ENCODE measurements at places on chromosomes 7 and 10. TPM values are rescaled to one million over a fixed set of nuclear protein-coding genes. Genes with fewer than 3 reads are reported as not detected.

DNA sequence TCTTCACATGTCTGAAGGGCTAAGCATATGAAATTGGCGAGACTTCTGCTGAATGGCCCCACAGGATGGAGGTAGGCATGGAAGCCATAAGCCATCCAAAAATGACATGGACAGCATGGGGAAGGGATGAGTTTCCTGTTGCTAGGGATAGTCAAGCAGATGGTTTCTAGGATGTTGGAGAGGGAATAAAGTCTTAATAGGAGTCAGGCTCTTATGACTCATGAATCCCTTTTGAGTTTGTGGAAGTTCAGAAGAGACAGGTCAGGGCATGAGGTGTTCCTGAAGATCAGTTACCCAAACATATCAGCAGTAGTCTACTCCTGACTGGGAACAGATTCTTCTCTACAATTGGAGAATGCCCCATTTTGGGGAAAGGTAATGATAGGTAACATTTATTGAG, 243.9 kb downstream of the REEP3 start:
- H3K4me3 ChIP-seq, result no peak overlapping the region
- H3K4me1 ChIP-seq, result no peaks in the 10 kb centered on the region
- no peaks in the 10 kb centered on the region for H3K36me3 ChIP-seq
- H3K27ac ChIP-seq, result no peak overlapping the region
- DNase-seq, result no peak

GTF2I gene
- 188 TPM for total RNA-seq

TMEM140 gene
- total RNA-seq, result 3.0 TPM

DNA sequence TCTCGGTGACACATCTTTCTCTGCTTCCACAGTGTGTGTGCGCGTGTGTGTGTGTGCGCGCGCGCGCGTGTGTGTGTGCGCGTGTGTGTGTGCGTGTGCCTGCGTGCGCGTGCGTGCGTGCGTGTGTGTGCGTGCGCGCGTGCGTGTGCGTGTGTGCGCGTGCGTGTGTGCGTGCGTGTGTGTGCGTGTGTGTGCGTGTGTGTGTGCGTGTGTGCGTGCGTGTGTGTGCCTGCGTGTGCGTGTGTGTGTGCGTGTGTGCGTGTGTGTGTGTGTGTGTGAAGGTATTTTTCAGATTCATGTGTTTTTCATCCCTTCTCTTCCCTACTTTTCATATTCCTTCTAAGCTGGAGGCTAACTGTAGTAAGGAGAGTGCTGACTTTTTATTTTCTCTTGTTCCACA, 148.4 kb downstream of the CREB5 start:
- H3K27me3 ChIP-seq, result peaks cover 2% of the 10 kb centered on the region
- DNase-seq, result no peak
- H3K4me3 ChIP-seq, result no peak overlapping the region
- no peaks in the 10 kb centered on the region for H3K4me1 ChIP-seq

GRCh38 chr10:131724891-131725580, 175.8 kb upstream of the PPP2R2D start:
- H3K4me3 ChIP-seq, result no peak overlapping the region
- DNase-seq, result no peak
- H3K36me3 ChIP-seq, result no peaks in the 10 kb centered on the region
- H3K4me1 ChIP-seq, result no peaks in the 10 kb centered on the region

RELN gene
- not detected for total RNA-seq

- no peaks in the 10 kb centered on the region for H3K36me3 ChIP-seq
- no peak overlapping the region for H3K4me3 ChIP-seq
- H3K27ac ChIP-seq, result no peak overlapping the region
- no peaks in the 10 kb centered on the region for H3K27me3 ChIP-seq
- DNase-seq, result no peak
Measured at GRCh38 chr7:43244232-43244631, 131.8 kb downstream of the HECW1 start.

DNA sequence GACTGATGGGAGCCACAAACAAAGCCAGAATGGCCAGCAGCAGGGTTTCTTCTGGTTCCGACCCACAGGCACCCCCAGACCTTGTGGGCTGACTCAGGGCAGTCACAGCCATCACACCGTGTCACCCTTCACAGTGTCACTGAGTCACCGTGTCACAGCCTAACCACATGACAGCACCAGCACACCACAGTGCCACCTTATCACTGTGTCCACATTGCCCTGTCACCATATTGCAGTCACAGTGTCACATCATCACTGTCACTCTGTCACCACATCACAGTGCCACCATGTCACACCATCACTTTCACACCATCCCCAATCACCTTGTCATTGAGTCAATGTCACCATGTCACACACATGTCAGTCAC, 77.0 kb downstream of the OAT start:
- DNase-seq, result no peak
- no peaks in the 10 kb centered on the region for H3K27me3 ChIP-seq
- H3K4me1 ChIP-seq, result peaks cover 8% of the 10 kb centered on the region
- H3K4me3 ChIP-seq, result no peak overlapping the region
- H3K27ac ChIP-seq, result peak overlapping the region; percentile 43

ANKRD30A gene
- total RNA-seq, result not detected

- H3K4me3 ChIP-seq, result no peak overlapping the region
- H3K27me3 ChIP-seq, result peaks cover 2% of the 10 kb centered on the region
- no peak overlapping the region for H3K27ac ChIP-seq
- no peak for DNase-seq
- H3K36me3 ChIP-seq, result no peaks in the 10 kb centered on the region
Measured at GRCh38 chr7:96354881-96355280, 33.0 kb upstream of the SLC25A13 start.

DNA sequence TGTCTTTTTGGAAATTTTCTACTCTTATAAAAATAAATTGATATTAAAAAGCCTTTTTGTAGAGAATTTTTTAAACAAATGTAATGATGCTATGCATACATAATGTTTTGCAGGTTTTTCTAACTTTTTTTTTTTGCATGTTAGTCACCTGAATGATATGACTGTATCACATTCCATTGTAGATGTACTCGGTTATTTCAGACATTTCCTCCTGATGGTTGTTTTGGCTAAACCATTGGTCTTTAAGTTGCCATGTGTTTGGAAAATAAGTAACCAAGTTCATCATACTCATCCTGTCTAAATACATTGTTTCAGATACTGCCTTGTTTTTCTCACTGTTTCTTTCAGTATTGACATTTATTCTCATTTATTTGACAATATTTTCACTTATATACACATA, 25.8 kb downstream of the NHLRC2 start:
- no peaks in the 10 kb centered on the region for H3K27me3 ChIP-seq
- H3K36me3 ChIP-seq, result peaks cover 69% of the 10 kb centered on the region
- DNase-seq, result no peak
- no peak overlapping the region for H3K27ac ChIP-seq
- peaks cover 17% of the 10 kb centered on the region for H3K4me1 ChIP-seq

- H3K4me3 ChIP-seq, result no peak overlapping the region
- H3K27me3 ChIP-seq, result no peaks in the 10 kb centered on the region
- no peaks in the 10 kb centered on the region for H3K36me3 ChIP-seq
- DNase-seq, result no peak
Measured at GRCh38 chr7:47763063-47763974, 181.4 kb upstream of the TNS3 start.

DNA sequence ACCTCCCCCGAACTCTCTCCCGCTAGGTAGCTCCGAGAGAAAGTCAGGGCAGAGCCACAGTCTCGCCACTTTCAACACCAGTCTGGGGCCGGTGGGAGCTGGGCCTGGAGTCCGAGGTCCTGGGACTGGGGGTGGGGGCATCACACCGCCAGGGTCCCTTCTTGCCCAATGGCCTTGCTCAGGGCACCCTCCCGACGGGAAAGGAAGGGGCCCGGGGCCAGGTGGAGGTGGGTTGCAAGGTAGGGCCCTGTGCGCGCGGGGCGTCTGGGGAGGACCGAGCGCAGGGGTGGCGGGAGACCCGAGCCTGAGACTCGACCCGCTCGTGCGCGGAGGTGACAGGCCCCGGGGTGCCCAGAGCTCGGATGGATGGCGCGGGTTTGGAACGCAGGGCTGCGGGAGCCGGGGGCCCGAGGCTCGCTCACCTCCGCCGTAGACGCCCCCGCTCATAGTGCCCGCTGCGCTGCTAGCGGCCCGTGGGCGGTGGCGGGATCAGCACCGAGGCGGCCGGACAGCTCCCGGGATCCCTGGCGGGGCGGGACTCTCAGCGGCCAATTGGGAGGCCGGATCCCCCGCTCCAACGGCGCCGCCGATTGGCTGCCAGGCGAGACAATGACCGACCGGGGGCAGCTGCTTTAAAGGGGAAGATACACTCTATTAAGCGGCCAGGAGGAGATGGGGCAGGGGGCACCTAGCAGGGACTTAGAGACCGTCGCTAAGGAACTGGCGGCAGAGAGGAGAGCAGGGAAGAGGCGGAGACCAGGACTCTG, at the start of gene ACTL6B:
TSS of gene ACTL6B (minus strand) at position 541 of the 767 bp plus-strand sequence. CDS start at position 447, 94 bp downstream.
- no peaks in the 10 kb centered on the region for H3K4me1 ChIP-seq
- H3K27me3 ChIP-seq, result peaks cover 21% of the 10 kb centered on the region
- H3K4me3 ChIP-seq, result no peak within 1 kb of the TSS
- peak; percentile 64 for DNase-seq
- no peak within 1 kb of the TSS for H3K27ac ChIP-seq

DNA sequence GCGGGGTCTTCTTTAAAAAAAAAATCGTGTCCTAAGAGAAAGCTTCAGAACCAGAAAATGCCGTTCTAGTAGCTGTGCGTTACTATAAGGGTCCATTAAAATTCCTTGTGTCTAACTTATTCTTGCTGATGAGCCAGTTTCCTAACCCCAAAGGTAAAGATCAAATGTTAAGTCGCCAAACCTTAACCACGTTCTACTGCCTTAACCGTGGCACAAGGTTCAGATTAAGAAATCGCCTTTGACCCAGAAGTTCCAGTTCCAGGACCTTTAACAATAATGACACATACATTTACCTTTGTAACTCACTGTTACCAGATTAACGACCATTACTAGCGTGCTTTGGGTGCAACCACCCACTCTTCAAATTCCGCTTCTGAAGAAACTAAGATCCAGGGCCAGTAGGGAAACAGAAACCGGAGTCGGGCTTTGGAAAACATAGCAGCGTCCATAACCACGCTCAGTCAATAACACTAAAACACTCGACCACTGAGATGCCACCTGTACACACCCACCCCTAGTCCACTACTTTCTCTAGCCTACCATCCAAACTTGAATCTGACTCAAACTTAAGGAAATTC, 620 bp downstream of the BET1 start:
- H3K4me1 ChIP-seq, result peaks cover 24% of the 10 kb centered on the region
- H3K36me3 ChIP-seq, result peaks cover 2% of the 10 kb centered on the region
- no peak for DNase-seq
- H3K4me3 ChIP-seq, result peak overlapping the region; percentile 96
- H3K27ac ChIP-seq, result peak overlapping the region; percentile 94

DNA sequence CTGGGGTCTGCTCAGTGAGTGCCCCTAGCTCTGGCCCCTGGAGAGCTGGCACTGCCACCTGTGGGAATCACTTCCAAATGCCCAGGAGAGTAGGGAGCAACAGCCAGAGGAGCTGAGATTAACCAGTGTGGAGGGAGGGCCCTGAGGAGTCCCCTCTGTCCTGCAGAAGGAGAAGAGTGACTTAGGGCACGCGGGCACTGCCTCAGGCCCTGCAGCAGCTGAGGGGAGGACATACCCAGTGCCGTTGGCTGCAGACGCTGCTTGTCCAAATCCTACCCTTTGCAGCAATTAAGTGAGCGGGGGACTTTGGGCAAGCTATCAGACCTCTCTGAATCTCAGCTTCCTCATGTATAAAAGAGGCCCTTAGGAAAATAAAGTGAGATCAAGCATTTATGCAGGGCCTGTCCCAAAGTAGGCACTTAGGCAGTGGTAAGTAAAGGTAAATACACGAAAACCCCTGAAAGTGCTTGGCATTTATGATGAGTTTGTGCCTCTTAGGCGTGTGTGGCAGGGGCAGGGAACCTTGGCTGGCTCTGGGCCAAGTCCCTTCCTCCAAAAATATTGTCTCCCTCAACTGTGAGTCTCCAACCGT, 16.9 kb downstream of the PRF1 start:
- H3K4me1 ChIP-seq, result peaks cover 12% of the 10 kb centered on the region
- H3K27ac ChIP-seq, result no peak overlapping the region
- H3K27me3 ChIP-seq, result peaks cover 9% of the 10 kb centered on the region

DNA sequence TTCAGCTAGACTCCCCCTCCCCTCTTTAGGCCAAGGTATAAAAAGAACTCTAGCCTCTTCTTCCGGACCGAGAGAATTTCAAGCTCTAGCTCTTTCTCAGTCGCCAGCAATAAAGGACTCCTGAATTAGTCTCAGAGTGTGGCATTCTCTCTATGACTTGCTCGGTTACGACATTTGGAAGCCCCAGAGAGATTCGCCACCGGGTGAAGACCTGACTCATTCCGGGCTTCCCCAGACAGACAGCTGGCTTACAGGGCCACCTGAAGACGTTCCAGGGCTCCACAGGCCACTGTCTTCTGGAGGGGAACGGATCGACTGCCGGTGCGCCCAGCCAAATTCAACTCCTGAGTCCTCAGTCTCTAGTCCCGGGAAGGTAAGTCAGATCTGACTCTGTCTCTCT, at the start of gene AKR1B15:
TSS of gene AKR1B15 (plus strand) at position 234 of the 400 bp plus-strand sequence. CDS start 15,510 bp downstream, outside the sequence.
- no peaks in the 10 kb centered on the region for H3K36me3 ChIP-seq
- no peak within 1 kb of the TSS for H3K27ac ChIP-seq
- H3K4me3 ChIP-seq, result no peak within 1 kb of the TSS

DNA sequence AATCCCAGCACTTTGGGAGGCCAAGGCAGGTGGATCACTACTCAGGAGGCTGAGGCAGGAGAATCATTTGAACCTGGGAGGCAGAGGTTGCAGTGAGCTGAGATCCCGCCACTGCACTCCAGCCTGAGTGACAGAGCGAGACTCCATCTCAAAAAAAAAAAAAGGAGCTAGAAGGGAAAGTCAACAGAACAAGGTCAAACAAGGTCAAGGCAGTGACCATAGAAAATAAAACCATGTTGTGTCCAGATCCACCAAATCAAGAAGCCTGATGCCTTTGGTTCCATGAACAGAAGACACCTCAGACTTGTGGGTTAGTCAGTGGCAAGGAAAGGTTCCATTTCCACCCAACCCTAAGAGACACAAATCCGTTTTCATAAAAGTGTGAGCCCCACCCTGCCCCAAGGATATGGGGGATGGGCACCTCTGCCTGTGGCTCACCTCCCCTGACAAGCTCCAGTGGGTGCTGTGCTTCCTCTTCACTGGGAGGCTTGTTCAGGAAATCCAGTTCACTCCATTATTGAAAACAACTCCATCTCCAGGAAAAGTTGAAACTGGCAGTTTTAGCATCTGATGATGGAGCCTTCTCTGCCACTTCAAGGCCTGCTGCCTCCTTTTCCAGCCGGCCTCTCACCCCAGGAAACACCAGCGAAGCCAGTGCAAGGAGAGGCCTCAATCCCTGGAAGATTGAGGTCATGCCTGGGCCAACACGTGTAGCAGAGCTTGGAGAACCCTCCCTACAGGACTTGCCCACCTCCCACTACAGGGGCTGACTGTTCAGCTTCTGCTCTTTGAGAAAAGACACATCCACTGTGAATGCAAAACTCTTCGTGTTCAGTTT, 152.9 kb downstream of the NRF1 start:
- no peak for DNase-seq
- no peaks in the 10 kb centered on the region for H3K4me1 ChIP-seq
- no peaks in the 10 kb centered on the region for H3K36me3 ChIP-seq
- H3K27ac ChIP-seq, result no peak overlapping the region

PNLIP gene
- total RNA-seq, result not detected

GRCh38 chr10:6035101-6035834, 26.9 kb downstream of the IL2RA start:
- H3K4me3 ChIP-seq, result no peak overlapping the region
- peaks cover 97% of the 10 kb centered on the region for H3K36me3 ChIP-seq
- DNase-seq, result peak; percentile 7
